ENCODE measurements at places on chromosomes 13 and 19.

- no peak for DNase-seq
Measured at GRCh38 chr13:75873494-75873893, 237.4 kb downstream of the LMO7 start.

DNA sequence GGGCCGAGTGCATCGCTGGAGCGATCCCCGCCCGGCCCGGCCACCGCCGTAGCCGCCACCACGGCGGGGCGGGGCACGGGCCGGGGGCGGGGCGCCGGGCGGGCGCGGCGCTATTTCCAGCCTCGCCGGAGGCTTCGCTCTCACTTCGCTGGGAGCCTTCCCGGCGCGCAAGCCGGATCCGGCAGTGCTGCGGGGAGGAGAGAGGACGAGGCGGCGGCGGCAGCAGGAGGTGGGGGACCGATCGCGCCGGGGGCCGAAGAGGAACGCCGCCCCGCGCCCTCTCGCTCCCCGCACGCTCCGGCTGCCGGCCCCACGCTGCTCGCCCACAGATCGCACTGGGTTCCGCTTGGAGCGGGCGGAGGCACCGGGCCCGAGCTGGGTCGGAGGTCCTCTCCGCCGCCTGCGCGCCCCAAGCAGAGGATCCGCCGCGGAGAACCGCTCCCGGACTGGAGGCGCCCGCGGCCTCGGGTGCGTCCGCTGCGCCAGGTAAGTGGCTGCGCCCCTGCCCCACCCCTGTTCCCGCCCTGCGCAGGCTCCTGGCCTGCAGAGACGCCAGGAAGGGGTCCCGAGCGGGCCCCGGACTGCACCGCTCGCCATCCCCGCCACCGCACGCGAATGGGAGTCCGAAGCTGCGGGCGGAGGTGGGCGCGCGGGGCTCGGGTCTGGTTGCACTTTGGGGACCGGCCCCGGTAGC is at the start of gene CHST8:
CHST8 (plus strand) TSS at position 143 of the 694 bp plus-strand sequence. CDS start 67,309 bp downstream, outside the sequence.
- no peak for DNase-seq

- no peak for DNase-seq
Measured at GRCh38 chr13:92512852-92513251, 713.8 kb upstream of the GPC6 start.

DNA sequence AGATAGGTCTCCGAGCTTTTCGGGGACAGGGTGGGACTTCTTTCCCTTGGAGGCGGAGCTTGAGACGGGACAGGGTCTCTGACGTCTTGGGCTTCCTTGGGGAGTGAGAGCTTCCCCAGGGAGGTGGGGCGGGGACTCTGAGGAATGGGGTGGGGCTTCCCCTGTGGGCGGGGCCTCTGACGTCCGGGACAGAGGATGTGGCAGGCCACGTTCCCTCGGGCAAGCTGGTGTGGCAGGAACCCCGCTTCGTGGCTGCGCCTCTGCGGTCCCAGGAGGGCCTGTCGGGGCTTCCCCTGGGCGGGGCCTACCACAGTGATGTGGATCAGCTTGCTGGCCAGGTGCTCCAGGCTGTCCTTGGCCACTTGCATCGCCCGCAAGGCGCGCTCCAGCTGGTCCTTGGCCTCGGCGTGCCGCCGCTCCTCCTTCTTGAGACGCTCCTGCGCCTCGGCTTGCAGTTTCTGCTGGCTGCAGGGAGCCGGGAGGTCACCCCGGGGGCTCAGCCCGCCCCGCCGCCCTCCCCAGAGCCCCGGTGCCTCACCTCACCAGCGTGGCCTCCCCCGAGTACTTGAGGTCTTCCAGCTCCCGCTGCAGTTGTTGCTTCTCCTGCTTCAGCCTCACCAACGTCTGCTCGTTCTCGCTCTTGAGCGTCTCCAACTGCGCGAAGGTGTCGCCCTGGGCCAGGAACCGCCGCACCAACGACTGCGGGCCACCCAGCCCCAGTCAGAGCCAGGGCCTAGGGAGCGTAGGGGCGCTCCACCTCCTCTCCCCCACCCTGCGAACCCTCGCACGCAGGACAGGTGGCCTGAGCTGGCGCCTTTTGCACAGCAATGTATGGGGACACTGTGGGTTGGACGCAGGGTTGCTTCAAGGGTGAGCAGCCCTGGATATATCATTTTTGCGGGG is 3.3 kb upstream of the RGL3 start:
- DNase-seq: peak; percentile 74

DNA sequence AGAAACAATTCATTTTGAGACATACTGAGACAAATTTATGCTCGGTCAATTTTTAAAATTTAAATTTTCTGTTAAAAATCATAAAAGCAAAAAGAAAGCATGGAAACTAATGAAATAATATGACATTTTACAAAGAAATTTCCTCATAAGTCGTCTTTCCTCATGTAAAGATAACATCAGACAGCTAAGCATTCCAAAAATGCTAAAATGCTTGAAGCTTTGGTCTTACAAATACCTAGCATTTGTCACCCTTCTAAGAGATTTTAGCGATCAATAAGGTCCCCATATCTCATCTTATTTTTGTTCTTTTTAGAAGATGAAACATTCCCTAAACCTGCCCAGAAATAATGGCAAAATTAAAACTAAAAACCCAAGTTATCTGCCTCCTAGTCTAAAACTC is 68.5 kb upstream of the FREM2 start:
- DNase-seq: no peak

- no peak for DNase-seq
Measured at GRCh38 chr13:97786510-97786909, 167.0 kb upstream of the IPO5 start.

GRCh38 chr13:49466292-49466838 is 22.3 kb downstream of the SETDB2 start:
- DNase-seq: no peak

GRCh38 chr13:113423520-113424163 is 29.6 kb downstream of the ADPRHL1 start:
- no peak for DNase-seq

DNA sequence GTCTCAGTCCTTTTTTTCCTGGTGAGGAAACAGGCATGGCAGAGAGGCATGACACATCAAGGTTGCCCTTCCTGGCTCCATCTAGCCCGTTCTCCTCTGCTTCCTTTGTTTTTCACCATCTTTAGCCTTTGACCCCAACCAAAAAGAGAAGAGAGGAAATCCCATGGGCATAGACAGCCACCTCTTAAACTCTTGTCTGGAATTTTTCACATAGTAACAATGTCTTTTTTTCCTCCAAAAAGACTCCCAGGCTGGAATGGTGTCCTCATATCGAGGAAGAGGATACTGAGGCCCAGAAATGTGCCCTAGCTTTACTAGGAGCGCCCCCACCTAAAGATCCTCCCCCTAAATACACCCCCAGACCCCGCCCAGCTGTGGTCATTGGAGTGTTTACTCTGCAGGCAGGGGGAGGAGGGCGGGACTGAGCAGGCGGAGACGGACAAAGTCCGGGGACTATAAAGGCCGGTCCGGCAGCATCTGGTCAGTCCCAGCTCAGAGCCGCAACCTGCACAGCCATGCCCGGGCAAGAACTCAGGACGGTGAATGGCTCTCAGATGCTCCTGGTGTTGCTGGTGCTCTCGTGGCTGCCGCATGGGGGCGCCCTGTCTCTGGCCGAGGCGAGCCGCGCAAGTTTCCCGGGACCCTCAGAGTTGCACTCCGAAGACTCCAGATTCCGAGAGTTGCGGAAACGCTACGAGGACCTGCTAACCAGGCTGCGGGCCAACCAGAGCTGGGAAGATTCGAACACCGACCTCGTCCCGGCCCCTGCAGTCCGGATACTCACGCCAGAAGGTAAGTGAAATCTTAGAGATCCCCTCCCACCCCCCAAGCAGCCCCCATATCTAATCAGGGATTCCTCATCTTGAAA is at the start of gene GDF15:
GDF15 (plus strand) TSS at position 484 of the 868 bp plus-strand sequence; CDS start at position 516, 32 bp downstream.
- DNase-seq: no peak

- DNase-seq: no peak
Measured at GRCh38 chr13:93326234-93326811, 99.7 kb downstream of the GPC6 start.

GRCh38 chr19:589693-590395 is at the start of gene HCN2:
Gene HCN2 (plus strand): TSS chr19:589881. CDS start chr19:589946, 65 bp downstream.
- DNase-seq: no peak

GRCh38 chr13:39302820-39303219 is 264.6 kb downstream of the NHLRC3 start:
- DNase-seq: no peak

GRCh38 chr13:42607546-42607945 is 33.6 kb downstream of the TNFSF11 start:
- DNase-seq: no peak

DNA sequence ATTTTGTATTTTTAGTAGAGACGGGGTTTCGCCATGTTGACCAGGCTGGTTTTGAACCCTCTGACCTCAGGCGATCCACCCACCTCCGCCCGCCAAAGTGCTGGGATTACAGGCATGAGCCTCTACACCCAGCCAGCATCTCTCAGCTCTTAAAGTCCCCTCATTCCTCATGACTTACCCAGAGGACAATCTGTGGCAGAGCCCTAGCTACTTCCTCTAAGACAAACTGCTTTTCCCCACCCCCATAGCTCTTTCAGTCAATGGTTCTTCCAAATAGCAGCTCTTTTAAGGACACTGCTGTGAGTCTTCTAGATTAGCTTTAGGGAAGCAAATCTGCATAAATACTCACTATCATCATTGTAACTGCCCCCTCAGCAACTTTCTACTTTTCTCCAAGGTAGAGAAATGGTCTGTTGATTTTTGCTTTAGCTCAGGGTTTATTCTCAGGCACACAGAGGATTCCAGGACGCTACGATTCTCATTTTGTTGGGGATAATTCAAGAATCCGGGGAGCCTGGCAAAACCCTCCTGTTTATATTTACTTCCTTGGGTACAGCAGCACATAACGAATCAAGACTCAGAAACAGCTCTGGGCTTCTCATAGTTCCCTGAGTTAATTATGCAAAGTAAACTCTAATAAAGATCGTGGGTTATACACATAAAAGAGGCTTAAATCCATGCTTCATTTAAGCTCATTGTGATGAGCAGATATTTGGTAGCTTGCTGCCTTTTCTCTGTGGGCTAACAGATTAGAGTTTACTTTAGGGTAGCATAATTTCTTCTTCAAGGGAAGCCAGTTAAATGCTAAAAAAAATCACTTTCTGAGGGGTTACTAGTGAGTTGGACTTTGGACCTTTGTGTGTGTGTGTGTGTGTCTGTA is 357.4 kb downstream of the TDRD3 start:
- DNase-seq: no peak

DNA sequence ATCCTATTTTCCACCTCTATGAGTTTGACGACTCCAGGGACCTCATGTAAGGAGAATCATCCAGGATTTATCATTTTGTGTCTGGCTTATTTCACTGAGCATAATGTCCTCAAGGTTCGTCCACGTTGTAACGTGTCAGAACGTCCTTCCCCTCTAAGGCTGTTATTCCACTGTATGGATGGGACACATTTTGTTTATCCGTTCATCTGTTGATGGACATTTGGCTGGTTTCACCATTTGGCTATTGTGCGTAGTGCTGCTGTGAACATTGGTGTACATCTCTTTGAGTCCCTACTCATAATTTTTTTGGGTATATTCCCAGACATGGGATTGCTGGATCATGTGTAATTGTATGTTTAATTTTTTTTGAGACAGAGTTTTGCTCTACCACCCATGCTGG is 21.5 kb downstream of the CRTC1 start:
- no peak for DNase-seq

Measured in T-helper 2 cell treated with Interferon-gamma antibody and Interleukin-4, amounts not matched to agents 5 μg/mL and 100 μg/mL, for 36 hours (primary cell).